GM12892 (cell line): ENCODE measurements at places on chromosomes 12 and 14.

- no peak for DNase-seq
Observed at GRCh38 chr14:22531451-22532344, 57.3 kb downstream of the DAD1 start.

DNA sequence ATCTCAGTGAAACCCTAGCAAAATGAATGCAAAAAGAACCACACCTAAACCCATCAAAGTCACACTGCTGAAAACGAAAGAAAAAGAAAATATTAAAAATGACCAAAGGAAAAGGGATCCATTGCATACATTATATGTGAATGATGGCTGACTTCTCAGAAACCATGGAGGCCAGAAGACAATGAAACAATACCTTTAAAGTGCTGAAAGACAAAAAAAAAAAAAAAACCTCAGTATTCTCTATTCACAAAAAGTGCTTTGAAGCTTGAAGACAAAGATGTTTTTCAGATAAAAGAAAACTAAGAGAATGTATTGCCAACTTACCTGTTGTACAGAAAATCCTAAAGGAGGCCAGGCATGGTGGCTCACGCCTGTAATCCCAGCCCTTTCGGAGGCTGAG is 4.5 kb upstream of the EVL start:
- no peak for DNase-seq

- DNase-seq, result no peak
Observed at GRCh38 chr14:37584211-37585100, 10.6 kb downstream of the FOXA1 start.

DNA sequence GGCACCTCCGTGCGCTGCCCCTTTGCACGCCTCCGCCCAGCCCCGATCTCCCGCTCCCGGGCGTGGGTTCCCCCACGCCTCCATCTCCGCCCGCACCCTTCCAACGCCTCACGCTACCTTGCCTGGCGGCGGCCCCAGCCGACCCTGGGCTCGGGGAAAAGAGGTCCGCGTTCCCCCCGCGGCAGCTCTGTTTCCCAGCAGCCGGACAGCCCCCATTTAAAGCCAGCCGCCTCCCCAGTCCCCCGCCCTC is at the start of gene PRIMA1:
Gene PRIMA1 (minus strand): TSS at position 193 of the 250 bp plus-strand sequence. CDS start 767 bp downstream, outside the sequence.
- DNase-seq, result no peak

DNA sequence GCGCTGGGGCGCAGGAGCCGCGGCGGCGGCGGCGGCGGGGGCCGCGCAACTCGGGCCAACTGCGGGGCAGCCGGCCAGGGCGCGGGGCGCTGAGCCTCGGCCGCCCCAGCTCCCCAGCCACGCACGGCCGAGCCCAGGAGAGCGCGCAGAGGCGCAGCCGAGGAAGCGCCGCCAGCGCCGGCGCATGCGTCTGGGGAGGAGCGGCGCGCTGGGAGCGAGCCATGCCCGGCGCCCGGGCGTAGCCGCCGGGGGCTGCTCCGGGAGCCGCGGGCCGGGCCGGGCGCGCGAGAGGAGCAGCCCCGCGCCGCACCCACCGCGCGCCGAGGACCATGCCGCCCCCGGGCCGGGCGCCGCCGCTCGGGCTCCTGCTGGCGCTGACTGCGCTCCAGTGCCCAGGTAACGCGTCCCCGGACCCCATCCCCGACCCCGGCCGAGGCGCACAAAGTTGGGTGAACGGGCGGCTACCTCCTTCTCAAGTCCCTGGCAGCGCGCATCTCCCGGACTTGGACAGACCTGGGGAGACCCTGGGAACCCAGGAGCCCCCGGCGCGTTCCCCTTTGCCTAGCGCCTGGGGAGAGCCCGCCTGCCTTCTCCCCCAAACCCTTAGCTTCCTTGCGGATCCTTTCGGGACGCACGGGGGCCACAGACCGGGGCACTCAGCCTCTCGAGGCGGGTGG is 121.4 kb downstream of the AACS start:
- DNase-seq, result no peak

DNA sequence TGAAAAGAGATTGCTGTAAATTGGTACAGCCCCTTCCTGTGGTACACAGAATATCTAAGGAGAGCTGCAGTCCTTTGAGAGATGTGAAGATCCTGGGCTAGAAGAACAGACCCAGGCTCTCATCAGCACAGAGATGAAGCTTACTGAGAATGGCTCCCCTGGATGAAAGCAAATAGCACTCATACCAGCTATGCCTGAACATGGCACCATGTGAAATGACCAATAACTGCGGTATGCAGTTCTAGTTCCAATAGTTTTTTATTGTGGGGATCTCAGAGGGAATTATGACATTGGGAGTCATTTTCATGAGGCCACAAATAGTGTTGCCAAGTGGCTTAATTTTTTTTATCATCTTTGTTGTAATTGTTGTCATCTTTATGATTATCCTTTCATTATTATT is 15.4 kb upstream of the TRHDE start:
- no peak for DNase-seq

DNA sequence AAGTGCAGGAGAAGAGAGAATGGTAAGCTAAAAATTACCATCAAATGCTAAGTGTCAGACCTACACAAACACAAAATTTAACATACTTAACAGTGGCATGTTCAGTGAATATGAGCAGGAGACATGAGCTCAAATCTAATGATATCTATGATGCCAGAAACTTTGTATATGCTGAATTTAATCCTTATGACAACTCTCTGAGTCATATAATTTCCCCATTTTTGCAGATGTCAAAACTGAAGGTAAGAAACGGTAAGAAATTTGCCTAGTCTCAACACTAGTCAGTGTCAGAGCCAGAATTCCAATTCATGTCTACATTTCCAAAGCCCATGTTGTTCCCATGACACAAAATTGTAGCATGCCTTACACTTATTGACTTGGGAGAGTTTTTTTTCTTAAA is 375.8 kb downstream of the APAF1 start:
- no peak for DNase-seq

- DNase-seq, result no peak
Observed at GRCh38 chr14:24992624-24993360, 57.2 kb downstream of the STXBP6 start.

DNA sequence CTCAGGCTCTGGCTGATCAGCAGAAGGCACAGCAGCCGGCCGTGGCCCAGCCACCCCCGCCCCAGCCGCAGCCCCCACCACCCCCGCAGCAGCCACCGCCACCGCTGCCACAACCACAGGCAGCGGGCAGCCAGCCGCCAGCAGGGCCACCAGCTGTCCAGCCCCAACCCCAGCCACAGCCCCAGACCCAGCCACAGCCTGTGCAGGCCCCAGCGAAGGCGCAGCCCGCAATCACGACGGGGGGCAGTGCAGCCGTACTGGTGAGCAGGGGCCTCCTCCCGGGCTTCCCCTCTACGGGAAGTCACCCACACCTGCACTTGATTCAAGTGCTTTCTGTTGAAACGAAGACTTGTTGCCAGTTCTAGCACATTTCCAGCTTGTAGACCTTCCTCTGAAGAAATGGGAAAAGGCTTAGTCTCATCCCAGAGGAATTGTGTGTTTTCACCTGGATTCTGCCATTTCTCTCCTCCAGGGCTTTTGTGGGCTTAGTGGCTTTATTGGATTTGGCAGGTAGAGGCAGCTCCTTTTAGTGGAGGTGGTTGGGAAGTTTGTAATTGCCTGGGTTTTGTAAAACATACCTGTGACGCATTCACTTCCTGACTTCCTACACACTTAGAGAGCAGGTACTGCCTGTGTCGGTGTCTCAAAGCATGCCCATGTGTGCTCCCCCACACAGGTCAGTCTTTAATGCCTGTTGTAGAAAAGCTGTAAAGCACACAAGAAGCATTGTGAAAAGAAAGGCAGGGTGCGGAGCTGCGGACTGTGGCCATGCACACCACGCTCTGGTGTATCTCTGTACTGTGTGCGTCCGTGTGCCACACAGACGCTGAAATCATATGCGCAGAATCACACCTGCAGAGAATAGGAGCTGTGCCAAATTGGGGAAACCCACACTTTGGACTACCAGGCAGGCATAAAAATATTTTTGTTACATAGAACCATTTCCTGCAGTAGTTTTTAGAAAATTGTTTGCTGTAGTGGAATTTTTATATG is 90.5 kb downstream of the DDX51 start:
- no peak for DNase-seq

GRCh38 chr14:80464531-80465149 is 253.3 kb upstream of the DIO2 start:
- no peak for DNase-seq

GRCh38 chr12:52628111-52628507 is 9.8 kb upstream of the KRT73 start:
- DNase-seq, result no peak

DNA sequence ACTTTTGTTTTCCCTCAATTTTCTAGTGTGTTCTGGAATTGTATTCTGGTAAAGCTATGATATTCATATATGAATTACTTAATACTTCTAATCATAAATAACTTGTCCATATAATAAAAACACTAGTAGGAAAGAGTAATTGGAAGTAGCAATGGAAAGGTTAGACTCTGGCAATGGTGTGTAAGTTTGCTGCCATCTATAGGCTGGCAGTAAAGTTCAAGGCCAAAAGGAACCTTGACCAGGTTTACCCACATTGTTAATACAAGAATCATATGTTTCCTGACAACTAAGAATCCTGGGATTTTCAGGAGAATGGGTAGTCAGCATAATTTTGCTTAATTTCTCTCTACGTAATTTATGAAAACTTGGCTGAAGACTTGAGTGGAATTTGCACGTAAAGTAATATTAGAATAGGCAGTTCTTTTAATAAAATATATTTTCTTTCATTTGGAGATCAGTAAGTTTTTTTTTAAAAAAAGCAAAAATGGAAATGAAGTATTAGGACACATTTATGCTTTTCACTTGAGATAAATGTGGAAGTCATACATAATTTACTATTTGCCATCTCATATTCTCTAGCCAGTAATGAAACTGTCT is 926.7 kb downstream of the GALC start:
- DNase-seq, result no peak

- no peak for DNase-seq
Observed at GRCh38 chr14:90408713-90409112, 11.9 kb downstream of the CALM1 start.

DNA sequence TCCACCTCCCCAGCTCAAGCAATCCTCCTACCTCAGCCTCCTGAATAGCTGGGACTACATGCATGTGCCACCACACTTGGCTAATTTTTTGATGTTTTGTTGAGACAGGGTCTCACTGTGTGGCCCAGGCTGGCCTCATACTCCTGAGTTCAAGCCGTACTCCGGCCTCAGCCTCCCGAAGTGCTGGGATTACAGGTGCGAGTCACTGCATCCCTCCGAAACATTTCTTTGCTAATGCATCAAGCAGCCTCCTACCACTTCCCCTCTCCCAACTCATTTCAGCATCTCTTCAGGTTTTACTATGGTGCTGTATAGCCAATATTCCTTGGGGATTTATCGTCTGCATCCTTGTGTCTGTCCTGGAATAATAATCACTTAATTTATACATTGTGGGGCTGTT is 2.3 kb upstream of the SLC22A17 start:
- DNase-seq, result no peak

GRCh38 chr14:67357969-67358354 is 1.6 kb downstream of the ATP6V1D start:
- no peak for DNase-seq
